ENCODE measurements at places on chromosomes 5 and 9.

DNA sequence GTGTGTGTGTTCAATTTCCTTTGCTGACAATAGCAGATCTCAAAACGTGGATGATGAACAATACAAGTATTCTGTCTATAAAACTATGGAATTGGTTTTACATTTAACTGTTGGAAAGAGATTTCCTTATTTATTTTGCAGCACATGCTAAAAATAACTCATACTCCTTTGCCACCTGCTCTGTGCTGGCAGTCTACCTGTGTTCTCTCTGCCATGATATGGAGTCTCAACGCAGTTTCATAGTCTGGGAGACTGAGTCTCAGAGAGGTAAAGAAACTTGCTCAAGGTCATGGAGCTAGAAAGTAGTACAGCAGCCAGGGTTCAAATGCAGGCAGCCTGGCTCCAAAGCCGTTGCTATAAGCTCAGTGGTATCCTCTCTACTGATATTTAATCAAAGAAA lies 466.0 kb upstream of the DAP start:
- no peak for DNase-seq

DNA sequence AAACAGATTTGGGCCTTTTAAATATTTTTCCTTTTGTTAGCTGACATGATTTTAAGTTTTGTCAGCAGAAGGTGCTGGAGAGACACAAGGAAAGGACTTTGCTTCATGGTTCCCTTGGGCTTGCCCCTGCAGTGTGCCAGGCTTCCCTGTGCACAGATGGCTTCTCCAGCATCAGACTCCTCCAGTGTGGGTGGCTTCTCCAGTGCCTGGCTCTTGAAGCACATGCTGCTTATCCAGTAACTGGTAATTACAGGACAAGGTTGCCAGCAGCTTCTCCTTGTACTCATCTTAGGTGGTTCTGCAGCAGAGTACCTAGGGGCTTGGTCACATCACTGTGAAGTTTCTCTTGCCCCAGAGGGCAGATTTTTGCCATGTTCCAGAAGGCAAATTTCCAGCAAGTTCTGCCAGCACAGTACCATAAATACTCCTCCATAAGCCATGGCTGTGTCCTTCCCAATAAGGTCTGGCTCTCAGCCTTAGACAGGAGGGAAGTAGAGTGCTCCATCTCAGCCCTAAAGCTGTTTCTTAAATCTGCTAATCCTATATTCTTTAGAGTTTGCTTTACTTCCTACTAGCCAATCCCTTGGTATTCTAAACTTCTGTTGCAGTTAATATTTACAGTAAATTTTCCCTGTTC lies 62.4 kb downstream of the PJA2 start:
- DNase-seq, result no peak

GRCh38 chr9:80093695-80094094 lies 521.9 kb downstream of the TLE4 start:
- DNase-seq, result no peak

DNA sequence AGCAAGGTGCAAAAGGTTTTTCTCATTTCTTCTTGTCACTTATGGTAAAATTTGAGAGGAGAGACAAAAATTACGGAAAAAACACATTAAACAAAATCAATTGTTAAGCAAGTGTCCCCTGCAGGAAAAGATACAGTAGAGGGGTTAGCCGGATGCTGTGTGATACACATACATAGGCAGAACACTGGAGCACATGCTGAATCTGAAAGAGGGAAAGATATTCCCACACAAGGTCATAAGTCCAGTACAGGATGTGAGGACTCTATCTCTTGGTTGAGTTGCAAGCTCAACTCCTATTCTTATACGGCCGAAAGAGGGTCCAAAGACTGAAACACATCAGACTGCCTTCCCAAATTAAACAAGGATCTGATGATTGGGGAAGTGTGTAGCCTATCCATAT lies 427.5 kb upstream of the NUDT12 start:
- DNase-seq, result no peak

GRCh38 chr5:107700481-107700880 lies 29.7 kb upstream of the EFNA5 start:
- no peak for DNase-seq

- DNase-seq, result no peak
Measured at GRCh38 chr9:16597136-16597535, 273.3 kb downstream of the BNC2 start.

GRCh38 chr5:180959661-180960060 lies 29.0 kb upstream of the BTNL3 start:
- DNase-seq, result no peak

- DNase-seq, result no peak
Measured at GRCh38 chr5:41404757-41405156, 105.6 kb downstream of the PLCXD3 start.

Data from tibial nerve (tissue), 4 donors.